Eye (tissue), 1 donor: ENCODE measurements at places on chromosomes 12 and 14.
A peak's percentile ranks its signal among the peaks of the same experiment; 100 is the strongest.

DNA sequence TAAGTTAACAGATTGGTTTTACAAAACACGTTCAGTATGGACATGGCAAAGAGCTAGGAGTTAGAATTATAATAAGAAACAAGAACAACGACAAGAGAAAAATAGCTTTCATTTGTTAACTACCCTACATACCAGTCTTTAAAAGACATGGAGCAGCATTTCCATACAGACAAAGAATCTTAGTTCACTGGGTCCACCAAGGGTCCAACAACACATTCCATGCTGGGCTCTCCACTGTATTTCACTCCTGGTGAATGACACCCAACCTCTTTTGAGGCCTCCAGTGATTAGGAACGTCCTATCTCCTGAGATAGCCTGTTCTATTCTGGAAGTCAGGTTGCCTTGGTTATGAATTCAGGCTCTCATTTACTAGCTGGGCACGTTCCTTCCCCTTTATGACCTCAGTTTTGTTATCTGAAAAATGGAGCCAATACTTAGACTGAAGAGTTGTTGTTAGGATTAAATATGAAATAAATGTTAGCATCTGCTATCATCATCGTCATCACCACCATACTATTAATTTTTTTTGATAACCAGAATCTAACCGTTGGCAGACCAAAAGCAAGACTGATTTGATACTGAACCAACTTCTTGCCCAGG, 37.7 kb downstream of the C12orf75 start:
- DNase-seq: no peak

DNA sequence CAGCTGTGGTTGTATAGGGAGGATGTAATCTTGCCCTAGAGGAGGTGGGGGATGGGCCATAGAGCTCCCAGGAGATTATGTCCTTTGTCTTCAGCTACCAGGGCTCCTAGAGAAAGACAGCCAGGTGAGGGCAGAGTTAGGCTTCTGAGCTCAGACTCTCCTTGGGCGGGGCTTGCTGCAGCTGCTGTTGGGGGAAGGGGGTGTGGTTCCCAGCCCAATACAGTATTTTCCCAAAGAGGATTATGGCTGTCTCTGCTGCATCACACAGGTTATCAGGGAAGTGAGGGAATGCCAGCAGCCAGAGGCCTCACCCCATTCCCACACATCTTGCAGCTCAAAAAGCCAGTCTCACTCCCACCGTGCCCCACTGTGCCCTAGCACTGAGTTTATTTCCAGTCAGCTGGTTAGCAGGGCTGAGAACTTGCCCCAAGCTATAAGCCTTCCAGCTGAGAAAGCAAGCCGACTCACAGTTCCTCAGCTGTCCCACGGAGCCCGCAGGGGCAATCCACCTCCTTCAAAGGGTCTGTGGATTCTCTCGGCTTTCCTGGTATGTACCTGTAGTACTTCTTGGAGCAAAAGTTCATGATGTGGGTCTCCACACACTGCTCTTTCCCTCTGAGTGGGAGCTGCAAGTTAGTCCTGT, 217.3 kb upstream of the CPNE8 start:
- no peak for DNase-seq

DNA sequence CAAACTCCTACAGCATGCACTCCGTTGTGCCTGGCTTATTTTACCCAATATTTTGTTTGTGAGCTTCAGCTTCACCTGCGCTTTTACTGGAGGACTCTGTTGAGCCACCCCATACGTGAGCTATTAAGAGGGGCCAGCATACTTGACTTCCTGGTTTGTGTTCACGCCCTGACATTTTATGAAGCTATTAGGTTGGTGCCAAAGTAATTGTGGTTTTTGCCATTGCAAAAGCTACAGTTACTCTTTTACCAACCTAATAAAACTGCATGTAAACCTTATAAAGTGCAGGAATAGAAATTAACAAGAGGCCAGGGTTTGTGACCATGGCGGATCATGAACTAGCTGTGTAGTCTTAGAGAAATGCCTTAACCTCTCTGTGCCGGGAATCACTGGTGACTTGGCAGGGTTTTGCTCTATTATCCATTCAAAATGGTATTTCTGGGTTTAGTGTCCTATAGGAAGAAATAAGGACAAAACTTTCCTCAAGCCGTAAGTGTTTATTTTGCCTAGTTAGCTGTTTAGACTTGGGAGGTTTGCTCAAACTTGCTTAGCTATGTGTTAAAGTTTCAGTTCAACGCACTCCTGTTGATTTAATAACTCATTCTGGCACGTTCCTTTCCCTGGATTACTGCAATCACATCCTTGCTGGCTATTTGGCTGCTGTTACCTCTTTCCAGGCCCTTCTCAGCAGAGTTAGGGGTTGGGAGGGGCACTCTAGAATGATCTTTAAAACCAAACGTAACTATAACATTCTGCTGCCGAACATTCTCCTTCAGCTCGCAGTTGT, 1027.6 kb downstream of the BCL11B start:
- peak; percentile 11 for DNase-seq

GRCh38 chr12:5898874-5899273, 46.2 kb downstream of the ANO2 start:
- no peak for DNase-seq

- DNase-seq: peak; percentile 76
Measured at GRCh38 chr12:26853303-26854030, 20.5 kb upstream of the ITPR2 start.

DNA sequence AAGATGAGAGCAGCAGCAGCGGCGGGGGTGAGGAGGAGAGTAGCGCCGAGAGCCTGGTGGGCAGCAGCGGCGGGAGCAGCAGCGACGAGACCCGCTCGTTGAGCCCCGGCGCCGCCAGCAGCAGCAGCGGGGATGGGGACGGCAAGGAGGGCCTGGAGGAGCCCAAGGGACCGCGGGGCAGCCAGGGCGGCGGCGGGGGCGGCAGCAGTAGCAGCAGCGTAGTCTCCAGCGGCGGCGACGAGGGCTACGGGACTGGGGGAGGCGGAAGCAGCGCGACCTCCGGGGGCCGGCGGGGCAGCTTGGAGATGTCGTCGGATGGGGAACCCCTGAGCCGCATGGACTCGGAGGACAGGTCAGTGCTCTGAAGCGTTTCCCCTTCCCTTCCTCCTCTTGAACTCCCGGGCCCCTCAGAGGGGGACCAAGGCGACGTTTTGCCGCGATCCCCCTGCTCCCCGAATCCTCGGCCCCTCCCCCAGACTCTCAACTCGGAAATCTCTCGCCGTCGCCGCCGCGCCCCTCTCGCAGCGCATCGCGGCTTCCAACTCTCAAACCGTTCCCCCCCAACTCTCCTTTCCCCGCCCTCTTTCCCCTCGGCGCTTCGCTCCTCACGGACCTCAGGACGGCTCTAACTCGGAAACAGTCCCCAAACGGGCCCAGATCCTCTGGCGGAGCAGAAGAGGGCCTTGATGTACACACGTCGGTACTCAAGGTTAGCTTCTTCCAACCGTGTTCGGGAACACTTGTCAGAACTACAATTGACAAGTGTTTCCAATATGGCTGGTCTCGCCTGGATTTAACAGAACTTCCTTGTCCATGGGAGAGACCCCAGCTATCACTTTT, 947 bp downstream of the AEBP2 start:
- DNase-seq: peak; percentile 88

DNA sequence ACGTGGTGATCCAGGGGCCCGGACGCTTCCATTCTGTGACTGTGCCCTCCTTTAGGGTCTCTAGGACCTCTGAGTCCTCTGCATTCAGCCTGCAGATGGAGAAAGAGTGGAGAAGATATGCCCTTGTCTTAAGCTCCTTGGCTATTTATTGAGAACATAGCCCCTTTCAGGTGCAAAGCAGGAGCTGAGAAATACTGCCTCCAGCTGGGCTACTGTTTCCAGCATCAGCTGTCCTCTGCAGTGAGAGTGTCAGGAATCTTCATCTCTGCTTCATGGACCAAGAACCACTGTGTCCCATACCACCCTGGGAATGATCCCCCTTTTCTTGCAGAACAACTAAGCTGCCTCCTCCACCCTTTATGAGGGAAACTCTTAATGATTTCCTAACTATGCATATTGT, 47.8 kb upstream of the CEP83 start:
- DNase-seq: no peak

- no peak for DNase-seq
Measured at GRCh38 chr14:61256826-61257468, 24.2 kb downstream of the TMEM30B start.

DNA sequence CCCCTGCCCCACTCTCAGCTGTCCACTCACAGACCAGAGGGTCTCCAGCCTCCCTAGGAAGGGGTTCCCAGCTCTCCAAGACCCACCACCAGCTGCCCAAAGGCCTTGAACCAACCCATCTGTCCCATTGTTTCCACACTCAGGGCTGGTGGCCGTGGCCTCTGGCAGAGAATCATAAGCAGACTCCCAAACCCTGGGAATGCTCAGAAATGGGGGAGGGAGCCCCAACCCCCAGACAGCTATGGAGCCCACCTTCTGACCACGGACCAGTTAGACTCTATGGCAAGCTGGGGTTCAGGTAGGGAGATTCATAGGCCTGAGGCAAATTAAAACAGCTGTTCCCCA, 280.0 kb downstream of the DPF3 start:
- peak; percentile 24 for DNase-seq

DNA sequence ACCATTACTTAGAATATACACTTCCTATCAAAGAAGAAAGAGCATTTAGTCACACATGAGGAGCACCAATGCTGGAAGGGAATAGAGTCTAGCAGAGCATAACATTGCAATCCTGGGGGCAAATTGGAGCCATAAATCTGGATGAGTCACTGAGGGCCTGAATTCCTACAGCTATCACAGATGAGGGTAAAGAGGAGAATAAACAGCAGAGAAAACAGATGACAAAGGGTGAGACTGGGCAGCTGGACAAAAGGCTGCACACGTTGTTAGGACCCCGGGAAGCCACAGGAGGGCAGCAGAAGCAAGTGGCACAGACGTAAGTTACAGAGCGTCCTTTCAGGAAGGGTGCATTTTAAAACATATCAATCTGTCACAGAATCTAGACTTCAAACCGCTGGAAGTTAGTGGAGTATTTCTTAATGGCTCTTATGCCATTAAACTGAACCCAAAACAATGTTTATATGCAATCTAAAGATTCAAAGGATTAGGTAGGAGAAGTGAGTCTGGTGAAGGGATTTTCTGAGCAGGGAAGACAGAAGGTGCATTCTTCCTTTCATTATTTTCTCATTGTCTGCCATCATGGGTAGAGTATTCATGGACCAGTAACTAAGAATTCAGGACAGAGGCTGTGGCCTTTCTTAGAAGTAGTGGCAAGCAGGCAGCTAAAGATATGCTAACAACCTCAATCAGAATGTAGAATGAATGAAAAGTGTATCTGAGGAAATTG, 159.8 kb upstream of the DAAM1 start:
- DNase-seq: peak; percentile 88

DNA sequence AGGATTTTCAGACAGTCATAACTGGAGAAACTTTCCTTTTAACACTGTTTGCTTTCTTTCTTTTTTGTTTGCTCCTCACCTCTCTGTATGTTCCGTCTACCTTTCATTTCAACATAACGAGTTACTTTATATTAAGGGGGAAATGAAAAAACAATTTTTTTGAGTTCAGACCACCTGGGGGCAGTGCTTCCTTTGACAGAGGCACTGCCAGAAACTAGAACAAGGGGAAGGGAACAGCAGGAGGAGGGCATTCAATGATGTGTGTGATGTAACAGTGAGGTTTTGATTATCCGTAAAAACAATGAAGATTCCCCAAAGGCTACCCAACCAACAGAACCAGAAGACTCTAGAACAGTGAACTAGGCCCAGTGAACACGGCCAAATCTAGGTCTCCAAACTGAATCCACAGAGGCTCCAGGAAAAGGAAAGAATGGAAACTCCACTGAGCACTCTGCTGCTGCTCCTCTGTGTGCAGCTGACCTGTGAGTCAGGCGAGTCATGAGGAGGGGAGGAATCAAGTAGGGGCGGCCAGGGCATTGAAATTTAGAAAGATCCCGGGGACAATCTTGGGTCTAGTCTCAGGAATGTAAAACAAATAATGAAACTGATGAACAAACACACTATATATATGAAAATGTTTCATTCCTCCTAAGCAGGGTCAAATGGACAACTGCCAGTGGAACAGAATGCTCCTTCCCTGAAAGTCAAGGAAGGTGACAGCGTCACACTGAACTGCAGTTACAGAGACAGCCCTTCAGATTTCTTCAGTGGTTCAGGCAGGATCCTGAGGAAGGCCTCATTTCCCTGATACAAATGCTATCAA, 323.5 kb downstream of the DAD1 start:
- peak; percentile 27 for DNase-seq
